ENCODE measurements at places on chromosomes 3 and 15. TPM values are rescaled to one million over a fixed set of nuclear protein-coding genes. Genes with fewer than 3 reads are reported as not detected.

DNA sequence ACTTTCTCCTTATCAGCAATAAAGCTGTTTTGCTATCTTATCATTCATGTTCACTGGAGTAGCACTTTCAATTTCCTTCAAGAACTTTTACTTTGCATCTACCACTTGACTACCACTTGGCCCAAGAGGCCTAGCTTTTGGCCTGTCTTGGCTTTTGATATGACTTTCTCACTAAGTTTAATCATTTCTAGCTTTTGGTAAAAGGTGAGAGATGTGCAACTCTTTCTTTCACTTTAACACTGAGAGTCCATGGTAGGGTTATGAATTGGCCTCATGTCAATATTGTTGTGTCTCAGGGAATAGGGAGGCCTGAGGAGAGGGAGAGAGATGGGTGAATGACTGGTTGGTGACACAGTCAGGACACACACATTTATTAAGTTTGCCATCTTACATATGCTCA lies 31.0 kb upstream of the FAM3D start:
- DNase-seq = no peak

GRCh38 chr3:88936831-88937230 lies 170.6 kb upstream of the EPHA3 start:
- no peak for DNase-seq

ZBED2 gene
- polyA plus RNA-seq = 0.23 TPM

EMC7 gene
- polyA plus RNA-seq = 76.5 TPM
